ENCODE measurements at places on chromosomes 7 and 10. TPM values are rescaled to one million over a fixed set of nuclear protein-coding genes. Genes with fewer than 3 reads are reported as not detected.
A peak's percentile ranks its signal among the peaks of the same experiment; 100 is the strongest.

DNA sequence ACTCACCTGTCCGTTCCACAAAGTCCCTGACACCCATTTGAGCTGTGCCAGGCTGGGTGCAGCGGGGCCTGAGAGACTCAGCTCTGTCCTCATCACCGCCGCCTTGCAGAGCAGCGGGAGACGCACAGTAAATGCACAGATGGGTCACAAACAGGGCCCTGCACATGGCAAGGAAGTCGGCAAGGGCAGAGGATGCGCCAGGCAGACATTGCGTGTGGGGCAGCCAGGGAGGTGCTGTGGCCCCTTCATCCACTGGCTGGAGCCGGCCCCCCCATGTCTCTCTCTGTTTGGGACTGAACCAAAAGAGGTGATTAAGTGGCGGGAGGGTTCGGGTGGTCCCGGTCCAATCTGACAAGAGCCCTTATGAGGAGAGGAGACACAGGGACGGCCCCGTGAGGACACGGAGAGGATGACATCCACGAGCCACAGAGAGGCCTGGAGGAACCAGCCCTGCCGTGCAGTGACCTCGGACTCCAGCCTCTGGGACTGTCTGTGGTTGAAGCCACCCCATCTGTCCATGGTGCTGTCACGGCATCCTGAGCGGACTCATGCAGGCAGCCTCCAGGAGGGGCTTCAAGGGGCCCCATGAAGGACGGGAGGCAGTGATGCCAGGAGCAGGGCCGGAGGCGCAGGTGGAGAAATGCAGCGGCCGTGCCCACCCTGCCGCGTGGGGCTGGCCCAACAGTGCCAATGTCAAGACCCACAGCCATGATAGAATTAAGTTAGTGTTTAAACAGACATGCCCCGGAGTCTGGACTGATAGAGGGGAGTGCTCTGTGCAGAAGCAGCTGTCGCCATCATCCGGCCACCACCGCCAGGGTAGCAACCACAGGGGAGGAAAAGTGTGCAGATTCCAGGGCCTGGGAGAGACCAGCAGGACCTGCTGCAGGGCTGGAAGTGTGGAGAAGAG, 28.4 kb upstream of the FOXL3 start:
- no peak for DNase-seq
- H3K36me3 ChIP-seq: peaks cover 37% of the 10 kb centered on the region
- no peaks in the 10 kb centered on the region for H3K27me3 ChIP-seq
- no peak overlapping the region for H3K27ac ChIP-seq

DNA sequence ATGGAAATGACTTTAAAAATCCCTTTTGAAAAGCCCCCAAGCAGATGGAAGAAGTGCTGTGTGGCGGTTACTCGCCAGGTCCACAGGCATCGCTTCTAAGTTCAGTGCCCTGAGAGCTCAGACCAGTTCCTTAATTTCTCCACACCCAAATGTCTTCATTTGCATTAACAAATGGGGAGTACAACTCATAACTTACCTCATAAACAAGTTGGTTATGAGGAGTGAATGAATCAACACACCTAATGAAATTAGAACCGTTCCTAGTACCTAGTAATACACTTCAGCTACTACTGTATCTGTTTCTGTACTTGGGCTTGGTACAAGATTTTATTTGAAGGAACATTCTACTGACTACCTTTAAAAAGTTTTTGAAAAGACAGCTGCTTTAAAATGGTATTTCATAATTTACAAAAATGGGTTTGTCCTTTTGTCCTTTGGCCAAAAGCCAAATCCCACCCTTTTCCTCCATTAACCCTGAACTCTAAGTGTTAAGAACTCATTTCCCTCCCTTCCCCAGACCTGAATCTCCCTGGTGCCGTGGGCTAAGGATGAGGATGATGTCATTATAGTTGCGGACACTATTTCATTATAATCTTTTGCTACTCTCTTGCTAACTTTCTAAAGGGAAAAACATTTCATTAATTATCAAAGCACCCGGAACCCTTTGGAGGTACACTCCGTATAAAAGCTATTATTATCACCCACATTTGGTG, 221.5 kb upstream of the CELF2 start:
- peak overlapping the region; percentile 59 for H3K4me3 ChIP-seq
- peaks cover 27% of the 10 kb centered on the region for H3K4me1 ChIP-seq
- no peak for DNase-seq

GRCh38 chr7:24572393-24572996, 757 bp upstream of the PALS2 start:
- H3K4me3 ChIP-seq: peak overlapping the region; percentile 99
- peaks cover 8% of the 10 kb centered on the region for H3K4me1 ChIP-seq
- peak; percentile 81 for DNase-seq

DNA sequence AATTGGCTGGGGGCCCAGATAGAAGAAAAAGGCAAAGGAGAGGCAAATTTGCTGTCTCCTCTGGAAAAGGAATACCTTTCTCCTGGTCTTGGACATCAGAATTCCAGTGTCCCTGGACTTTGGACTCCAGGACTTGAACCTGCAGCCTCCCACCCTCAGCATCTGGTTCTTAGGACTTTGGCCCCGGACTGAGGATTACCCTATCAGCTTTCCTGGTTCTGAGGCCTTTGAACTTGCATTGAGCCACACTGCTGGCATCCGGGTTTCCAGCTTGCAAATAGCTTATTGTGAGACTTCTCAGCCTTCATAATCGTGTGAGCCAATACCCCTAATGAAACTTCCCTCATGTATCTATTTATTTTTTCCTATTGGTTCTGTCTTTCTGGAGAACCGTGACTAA, 68.3 kb downstream of the DNAH11 start:
- no peaks in the 10 kb centered on the region for H3K4me1 ChIP-seq
- no peak overlapping the region for H3K27ac ChIP-seq
- no peak overlapping the region for H3K4me3 ChIP-seq
- DNase-seq: no peak
- no peaks in the 10 kb centered on the region for H3K27me3 ChIP-seq
- no peaks in the 10 kb centered on the region for H3K36me3 ChIP-seq

GRCh38 chr7:43647339-43647672, 64.4 kb downstream of the STK17A start:
- peaks cover 42% of the 10 kb centered on the region for H3K4me1 ChIP-seq
- peak overlapping the region; percentile 96 for H3K27ac ChIP-seq
- DNase-seq: no peak
- H3K36me3 ChIP-seq: no peaks in the 10 kb centered on the region

DNA sequence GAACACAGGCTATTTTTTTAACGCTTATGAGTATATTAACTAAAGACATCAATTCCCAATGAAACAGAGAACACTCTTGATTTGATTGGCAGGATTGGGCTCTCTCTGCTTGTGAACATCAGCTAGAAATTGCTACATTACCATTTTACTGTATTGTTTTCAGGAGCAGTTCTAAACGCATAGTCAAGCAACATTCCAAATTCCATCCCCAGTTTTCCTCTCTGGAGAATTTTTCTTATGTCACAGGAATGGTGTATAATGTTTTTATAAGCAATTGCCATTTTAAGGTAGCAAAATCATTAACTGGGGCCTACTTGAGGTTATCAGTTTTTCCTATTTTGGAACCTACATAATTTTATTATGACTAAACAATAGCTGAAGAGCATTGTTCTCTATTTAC, 276.9 kb upstream of the LRRN3 start:
- no peaks in the 10 kb centered on the region for H3K4me1 ChIP-seq
- no peak overlapping the region for H3K4me3 ChIP-seq

DNA sequence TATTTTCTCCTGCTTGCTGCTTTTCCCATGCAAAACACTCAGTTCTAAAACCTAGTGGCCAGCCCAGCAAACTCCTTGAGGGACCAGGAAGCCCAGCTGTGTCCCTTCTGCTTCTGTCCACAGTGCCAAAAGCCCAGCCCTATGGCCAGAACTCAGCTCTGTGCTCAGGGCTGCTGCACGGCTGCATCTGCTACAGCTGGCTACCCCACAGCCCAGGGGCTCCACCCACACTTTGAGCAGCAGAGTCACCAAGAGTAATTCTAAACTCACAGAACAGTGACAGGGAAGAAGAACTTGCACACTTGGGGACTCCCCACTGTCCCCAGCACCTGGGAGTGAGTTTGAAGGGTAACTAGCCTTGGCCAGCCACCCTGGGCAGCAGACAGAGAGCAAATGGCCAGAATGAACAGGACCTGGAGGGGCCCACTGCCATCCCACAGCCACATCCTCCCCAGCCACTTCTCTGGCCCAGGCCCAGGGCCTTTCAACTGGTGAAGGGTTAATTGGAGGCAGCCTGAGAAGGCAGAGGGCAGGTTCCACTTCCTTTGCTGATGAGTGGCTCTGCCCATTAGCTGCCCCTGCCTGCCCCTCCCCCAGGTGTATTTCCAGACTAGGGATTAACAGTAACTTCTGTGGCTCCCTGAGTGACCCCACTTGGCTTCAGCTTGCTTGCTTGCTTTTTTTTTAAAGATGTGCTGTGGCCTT, 28.1 kb upstream of the TRIM8 start:
- no peaks in the 10 kb centered on the region for H3K27me3 ChIP-seq
- H3K4me1 ChIP-seq: peaks cover 32% of the 10 kb centered on the region
- DNase-seq: no peak
- H3K4me3 ChIP-seq: no peak overlapping the region
- H3K36me3 ChIP-seq: peaks cover 7% of the 10 kb centered on the region
- H3K27ac ChIP-seq: no peak overlapping the region

DNA sequence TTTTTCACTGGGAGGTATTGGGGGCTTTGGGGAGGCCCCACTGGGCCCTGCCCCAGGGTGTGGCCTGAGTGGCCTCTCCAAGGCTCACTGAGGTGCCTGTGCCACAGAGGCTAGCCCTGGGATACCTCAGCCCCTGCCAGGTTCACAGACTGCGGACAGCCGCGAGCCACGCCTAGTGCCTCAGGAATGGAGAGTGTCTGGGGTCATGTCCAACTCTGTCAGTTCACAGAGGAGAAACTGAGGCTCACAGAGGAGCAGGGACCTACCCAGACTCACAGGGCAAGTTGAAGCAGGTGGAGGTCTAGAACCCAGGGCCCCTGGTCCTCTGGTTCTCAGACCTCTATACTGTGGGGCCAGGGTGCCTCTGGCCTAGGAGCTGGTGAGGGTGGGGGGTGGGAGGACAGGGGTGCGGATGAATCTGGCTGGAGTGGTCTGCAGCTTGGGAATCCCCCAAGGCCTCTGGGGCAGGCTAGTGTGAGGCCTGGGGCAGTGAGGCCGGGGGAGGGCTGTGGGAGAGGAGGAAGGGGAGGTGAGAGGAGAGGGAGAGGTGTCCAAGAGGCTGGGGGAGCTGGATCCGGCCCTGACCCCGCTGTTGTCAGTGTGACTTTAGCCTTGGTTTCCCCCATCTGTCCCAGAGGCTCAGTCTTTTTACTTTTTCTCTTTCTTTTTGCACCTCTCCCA, 20.0 kb downstream of the NEURL1 start:
- no peaks in the 10 kb centered on the region for H3K4me1 ChIP-seq
- DNase-seq: no peak
- no peak overlapping the region for H3K27ac ChIP-seq
- no peaks in the 10 kb centered on the region for H3K36me3 ChIP-seq
- H3K4me3 ChIP-seq: no peak overlapping the region
- H3K27me3 ChIP-seq: no peaks in the 10 kb centered on the region

DNA sequence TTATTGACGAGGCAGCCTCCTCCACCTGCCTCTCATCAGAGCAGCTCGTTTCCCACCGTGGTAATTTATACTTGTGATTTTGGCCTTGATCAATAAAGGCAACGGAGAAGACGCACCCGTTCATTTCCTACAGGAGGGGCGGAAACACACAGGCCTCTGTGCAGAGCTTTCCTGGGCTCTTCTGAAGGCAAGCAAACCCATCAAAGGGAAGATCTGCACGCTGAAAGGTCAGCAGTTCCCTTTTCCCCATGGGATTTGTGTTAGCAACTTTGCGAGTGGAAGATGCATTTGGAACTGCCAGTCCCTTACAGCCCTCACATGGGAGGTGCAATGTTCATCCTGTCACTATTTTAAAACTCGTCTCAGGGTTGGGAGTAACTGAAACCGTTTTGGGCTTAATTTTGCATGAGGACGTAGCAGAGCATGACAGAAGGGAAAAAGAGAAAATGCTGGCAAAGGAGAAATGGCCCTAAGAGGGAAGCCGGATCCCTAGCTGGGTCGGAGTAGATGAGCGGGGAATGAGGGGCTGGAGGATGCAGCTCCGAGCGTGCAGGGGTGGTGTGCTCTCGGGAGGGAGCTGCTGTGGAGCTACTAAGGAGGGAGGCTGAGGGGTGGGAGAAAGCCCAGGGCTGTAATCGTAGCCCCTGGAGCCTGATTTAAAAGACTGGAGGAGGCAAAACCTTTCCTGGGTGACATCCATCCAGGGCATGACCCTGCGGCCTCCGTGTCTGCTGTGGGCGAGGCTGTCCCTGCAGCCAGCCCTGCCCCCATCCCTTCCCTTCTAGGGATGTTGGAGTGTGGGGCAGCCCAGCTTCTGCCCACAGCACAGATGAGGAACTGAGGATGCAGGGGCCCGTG, 111.1 kb upstream of the FAM20C start:
- no peaks in the 10 kb centered on the region for H3K27me3 ChIP-seq
- no peak overlapping the region for H3K27ac ChIP-seq
- H3K4me3 ChIP-seq: no peak overlapping the region
- DNase-seq: peak; percentile 31
- no peaks in the 10 kb centered on the region for H3K36me3 ChIP-seq
- H3K4me1 ChIP-seq: no peaks in the 10 kb centered on the region

- H3K36me3 ChIP-seq: peaks cover 22% of the 10 kb centered on the region
- no peaks in the 10 kb centered on the region for H3K4me1 ChIP-seq
- H3K27me3 ChIP-seq: no peaks in the 10 kb centered on the region
- H3K27ac ChIP-seq: no peak overlapping the region
- DNase-seq: no peak
Measured at GRCh38 chr7:140347218-140347617, 51.1 kb downstream of the SLC37A3 start.

WNT8B gene
- total RNA-seq: not detected

TMEM236 gene
- total RNA-seq: not detected

GRM8 gene
- not detected for total RNA-seq

PRKRIP1 gene
- total RNA-seq: 23.6 TPM

PRLHR gene
- not detected for total RNA-seq

DPP6 gene
- not detected for total RNA-seq

ZNF117 gene
- total RNA-seq: 6.4 TPM

STEAP1 gene
- 2.1 TPM for total RNA-seq
